ENCODE measurements at places on chromosomes 5 and 9.

DNA sequence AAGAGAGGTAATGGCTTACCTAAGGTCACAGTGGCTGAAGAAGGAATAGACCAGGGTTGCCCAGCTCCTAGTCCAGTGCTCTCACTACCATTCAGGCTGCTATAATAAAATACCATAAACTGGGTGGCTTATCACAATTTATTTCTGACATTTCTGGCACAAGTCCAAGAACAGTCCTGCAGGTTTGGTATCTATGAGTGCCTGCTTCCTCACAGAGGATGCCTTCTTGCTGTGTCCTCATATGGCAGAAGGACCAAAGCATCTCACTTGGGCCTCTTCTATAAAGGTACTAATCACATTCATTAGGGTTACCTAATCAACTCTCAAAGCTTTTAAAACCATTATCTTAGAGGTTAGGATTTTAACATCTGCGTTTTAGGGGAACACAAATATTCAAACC lies 17.2 kb downstream of the STARD4 start:
- no peak for DNase-seq

GRCh38 chr5:35822511-35822910 lies 34.2 kb upstream of the IL7R start:
- no peak for DNase-seq

- DNase-seq, result peak; percentile 59
Measured at GRCh38 chr9:91515074-91515687, 91.5 kb upstream of the NFIL3 start.

GRCh38 chr9:121067640-121068039 lies 7.1 kb upstream of the CNTRL start:
- no peak for DNase-seq

- no peak for DNase-seq
Measured at GRCh38 chr5:137216976-137217598, 282.0 kb downstream of the SPOCK1 start.

DNA sequence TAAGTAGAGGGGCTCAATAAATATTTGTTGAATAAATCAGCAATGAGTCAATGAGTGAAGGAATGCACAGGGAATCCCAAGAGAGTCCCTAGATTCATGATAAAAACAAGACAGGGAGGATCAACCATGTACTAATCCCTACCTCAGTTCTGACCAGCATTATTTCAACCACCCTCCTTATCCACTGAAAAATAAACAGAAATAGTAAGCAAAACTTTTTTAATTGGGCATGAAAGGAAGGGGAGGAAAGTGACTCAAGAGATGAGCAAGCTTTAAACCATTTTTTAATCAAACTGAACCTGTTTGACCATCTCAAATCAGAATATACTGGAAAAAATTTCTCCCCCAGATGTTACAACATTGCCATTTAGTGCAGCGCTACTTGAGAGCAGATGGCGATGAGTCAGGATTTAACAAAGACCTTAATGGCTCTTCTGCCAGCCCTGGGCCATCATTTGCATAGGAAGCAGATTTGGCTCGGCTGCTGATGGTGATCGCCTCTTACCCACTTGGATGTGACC lies 194.8 kb upstream of the SLC30A5 start:
- DNase-seq, result no peak

DNA sequence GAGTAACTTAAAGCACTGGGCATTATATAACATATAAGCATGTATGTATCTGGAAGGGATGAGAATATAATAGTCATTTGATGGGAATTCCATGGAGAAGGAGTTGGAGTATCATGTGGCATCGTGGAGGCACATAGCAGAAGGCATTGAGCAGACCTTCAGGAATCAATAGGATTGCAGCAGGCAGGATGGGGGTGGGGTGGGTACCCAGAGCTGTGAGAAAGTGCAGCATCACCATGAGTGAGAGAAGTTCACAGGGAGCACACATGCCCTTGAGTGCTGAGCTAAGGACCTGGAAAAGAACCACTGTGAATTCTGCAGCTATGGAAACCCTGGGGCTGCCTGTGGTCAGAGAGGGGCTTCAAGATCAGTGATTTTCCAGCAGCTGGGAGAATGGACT lies 57.3 kb downstream of the MED10 start:
- DNase-seq, result no peak

GRCh38 chr5:150621301-150621700 lies 19.2 kb upstream of the SYNPO start:
- DNase-seq, result no peak

GRCh38 chr5:122153774-122154173 lies 24.4 kb downstream of the ZNF474 start:
- DNase-seq, result no peak

DNA sequence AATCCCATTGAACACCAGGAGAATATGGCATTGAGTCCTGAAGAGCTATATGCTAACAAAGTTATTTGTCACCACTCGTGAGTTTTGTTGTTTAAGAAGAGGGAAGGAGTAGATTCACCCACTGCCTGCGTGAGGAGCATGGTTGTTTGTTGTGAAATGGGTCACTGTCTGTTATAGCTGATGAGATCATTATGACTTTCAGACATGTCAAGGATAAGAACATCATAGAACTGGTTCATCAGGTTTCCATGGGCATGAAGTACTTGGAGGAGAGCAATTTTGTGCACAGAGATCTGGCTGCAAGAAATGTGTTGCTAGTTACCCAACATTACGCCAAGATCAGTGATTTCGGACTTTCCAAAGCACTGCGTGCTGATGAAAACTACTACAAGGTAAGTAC lies 76.9 kb downstream of the SYK start:
- no peak for DNase-seq

- DNase-seq, result no peak
Measured at GRCh38 chr5:35218981-35219380, 11.3 kb downstream of the PRLR start.

- no peak for DNase-seq
Measured at GRCh38 chr5:71892641-71893365, 173.7 kb downstream of the CARTPT start.

GRCh38 chr5:43037636-43038495 lies 2.3 kb downstream of the ANXA2R start:
- DNase-seq, result peak; percentile 49

- DNase-seq, result no peak
Measured at GRCh38 chr5:931570-932145, 39.0 kb downstream of the TRIP13 start.

- DNase-seq, result no peak
Measured at GRCh38 chr9:16316911-16317817, 553.3 kb downstream of the BNC2 start.

- peak; percentile 44 for DNase-seq
Measured at GRCh38 chr9:88258601-88259000, 120.3 kb upstream of the SPATA31C2 start.

DNA sequence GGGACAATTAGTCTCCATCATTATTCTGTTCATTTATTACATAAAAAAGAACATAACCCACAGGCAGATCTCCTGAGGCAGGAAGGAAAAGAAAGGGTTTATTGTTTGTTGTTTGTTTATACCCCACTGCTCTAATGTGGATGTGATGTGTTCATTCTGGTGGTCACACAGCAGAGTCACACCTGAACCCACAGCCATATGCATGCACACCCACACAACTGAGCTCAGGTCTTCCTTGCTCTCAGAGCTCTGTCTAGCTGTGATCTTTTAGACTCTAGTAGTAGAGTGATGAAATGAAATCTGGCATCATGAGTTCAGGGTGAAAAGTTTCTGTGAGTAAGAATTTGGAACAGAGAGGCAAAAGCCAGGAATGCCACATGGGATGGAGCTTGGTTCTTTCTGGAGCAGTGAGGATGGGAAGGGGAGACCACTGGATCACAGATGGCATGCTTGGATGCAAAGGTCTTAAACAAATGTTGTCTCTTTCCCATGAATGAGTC lies 227.0 kb downstream of the PAPPA start:
- DNase-seq, result no peak

GRCh38 chr5:10352430-10353240 lies 860 bp upstream of the MARCHF6 start:
- DNase-seq, result no peak

GRCh38 chr5:160167624-160168165 lies 48.4 kb upstream of the PWWP2A start:
- no peak for DNase-seq

- DNase-seq, result no peak
Measured at GRCh38 chr9:113183956-113184488, 33.2 kb downstream of the SLC31A2 start.

DNA sequence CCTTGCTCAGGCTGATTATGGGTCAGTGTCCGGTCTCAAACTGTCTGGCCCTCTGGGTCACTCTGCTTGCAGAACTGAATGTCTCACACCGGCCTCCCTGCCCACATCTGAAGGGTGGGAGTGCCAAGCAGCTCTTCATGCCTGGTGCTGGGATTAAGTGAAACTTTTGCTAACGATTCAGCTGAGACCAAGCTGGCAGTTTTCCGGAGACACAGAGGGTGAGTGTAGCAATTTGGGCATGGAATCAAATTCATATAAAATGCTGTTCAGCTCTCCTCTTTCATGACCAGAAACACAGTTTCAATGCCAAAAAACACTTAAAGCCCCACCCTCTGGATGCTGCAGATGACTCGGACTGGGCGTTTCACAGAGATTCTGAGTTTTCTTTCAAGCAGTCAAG lies 207.5 kb downstream of the NXNL2 start:
- DNase-seq, result no peak

DNA sequence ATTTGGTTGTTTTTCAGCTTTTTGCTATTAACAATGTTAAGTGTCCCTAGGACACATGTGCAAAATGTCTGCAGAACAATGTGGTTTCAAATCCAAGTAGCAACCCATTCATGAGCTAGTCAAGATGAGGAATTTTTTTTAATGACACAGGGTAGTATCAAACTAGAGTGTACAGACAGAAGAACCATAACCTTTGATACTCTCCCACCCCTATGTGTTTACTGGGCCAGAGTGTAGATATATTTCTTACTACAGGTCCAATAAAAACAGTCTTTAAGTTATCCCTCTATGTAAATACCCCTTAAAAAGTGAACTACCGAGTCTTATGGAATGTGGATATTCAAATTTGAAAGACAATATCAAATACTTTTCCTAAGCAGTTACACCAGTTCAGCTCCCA lies 45.6 kb downstream of the AUH start:
- DNase-seq, result no peak

DNA sequence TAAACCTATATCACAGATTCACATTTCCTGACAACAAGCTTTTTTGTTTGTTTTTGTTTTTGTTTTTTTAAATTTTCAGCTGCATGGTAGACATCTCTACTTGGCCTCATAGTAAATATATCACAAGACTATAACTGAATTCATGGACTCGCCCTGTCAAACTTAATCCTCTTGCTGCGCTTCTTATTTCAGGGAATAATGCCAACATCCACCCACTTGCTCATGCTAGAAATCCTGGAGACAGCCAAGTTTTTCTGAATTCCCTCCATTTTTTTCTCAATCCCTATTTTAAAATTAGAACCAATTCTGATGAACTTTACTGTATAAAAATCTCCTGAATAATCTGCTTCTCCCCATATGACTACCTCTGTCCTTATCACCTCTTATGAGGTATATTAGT lies 283.6 kb upstream of the RPS23 start:
- no peak for DNase-seq

DNA sequence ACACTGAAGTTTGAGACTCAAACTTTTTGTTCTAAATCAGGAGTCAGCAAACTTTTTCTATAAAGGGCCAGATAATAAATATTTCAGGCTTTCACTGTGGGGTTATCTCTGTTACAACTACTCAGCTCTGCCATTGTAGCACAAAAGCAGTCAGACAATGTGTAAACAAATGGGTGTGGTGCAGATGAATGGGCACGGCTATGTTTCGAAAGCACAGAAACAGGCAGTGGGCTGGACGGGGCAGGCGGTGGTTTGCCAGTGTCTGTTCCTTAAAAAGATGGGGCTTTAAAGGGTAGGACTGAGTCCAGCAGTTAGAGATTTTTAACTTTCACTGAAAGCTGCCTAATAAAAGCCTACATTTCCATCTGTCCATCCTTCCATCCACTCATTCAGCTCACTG lies 48.9 kb downstream of the PFDN1 start:
- DNase-seq, result no peak

DNA sequence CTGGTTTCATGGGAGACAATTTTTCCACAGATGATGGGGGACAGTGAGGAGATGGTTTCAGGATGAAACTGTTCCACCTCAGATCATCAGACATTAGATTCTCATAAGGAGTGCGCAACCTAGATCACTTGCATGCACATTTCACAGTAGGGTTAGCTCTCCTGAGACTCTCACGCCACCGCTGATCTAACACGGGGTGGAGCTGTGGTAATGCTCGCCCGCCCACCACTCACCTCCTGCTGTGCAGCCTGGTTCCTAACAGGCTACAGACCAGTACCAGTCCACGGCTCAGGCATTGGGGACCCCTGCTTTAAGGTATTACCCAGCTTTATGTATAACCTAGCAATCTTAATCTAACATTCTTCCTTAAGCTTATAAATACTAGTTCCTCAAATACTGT lies 35.6 kb downstream of the TTC39B start:
- no peak for DNase-seq

DNA sequence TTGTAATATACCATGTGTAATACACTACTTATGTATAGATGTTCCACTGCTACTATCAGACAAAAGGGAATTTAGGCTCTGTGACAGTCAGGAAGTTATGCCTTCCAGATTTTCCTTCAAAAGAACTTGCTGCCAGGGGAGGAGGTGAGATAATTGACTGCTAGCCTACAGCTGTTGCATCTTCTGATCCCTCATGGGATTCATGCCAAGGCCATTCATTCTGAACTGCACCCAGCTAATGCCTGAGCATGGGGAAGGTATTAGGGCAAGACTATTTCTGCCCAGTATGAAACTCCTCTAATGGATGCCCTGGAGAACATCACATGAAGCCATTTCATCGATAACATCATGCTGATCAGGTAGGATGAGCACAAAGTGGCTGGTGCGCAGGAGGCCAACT lies 746.5 kb upstream of the ZNF608 start:
- DNase-seq, result no peak

- peak; percentile 30 for DNase-seq
Measured at GRCh38 chr9:119968836-119969707, 599.8 kb upstream of the BRINP1 start.

- DNase-seq, result no peak
Measured at GRCh38 chr9:127528422-127529251, 77.3 kb downstream of the LRSAM1 start.

- DNase-seq, result no peak
Measured at GRCh38 chr5:172411484-172412072, 42.7 kb downstream of the SH3PXD2B start.

DNA sequence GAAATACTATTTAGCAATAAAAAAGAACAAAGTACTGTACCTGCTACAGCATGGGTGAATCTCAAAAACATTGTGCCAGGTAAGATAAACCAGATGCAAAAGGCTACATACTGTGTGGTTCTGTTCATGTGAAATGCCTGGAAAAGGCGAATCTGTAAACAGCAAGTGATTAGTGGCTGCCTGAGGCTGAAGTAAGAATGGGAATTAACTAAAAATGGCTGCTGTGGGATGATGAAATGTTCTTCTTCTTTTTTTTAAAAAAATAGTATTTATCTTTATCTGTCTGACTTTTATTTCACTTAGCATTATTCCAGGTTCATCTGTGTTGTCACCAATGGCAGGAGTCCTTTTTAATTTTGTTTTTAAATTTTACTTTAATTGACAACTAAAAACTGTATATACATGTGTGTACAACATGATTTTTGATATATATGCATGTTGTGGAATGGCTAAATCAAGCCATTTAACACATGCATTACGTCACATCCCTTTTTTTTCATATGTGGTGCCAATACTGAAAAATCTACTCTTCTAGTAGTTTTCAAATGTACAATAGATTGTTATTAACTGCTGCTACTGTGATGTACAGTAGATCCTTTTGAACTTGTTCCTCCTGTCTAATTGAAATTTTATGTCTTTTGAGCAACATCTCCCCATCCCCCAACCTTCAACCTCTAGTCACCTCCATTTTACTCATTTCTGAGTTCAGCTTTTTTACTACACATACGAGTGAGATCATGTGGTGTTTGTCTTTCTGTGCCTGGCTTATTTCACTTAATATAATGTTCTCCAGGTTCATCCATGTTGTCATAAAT lies 62.9 kb upstream of the TNFAIP8 start:
- no peak for DNase-seq

All from right kidney (tissue), 9 donors.